ENCODE measurements at places on chromosomes 5 and 9.

- DNase-seq: no peak
Observed at GRCh38 chr5:31066655-31067328, 126.7 kb upstream of the CDH6 start.

GRCh38 chr5:155252025-155252424 lies 238.5 kb downstream of the KIF4B start:
- DNase-seq: no peak

DNA sequence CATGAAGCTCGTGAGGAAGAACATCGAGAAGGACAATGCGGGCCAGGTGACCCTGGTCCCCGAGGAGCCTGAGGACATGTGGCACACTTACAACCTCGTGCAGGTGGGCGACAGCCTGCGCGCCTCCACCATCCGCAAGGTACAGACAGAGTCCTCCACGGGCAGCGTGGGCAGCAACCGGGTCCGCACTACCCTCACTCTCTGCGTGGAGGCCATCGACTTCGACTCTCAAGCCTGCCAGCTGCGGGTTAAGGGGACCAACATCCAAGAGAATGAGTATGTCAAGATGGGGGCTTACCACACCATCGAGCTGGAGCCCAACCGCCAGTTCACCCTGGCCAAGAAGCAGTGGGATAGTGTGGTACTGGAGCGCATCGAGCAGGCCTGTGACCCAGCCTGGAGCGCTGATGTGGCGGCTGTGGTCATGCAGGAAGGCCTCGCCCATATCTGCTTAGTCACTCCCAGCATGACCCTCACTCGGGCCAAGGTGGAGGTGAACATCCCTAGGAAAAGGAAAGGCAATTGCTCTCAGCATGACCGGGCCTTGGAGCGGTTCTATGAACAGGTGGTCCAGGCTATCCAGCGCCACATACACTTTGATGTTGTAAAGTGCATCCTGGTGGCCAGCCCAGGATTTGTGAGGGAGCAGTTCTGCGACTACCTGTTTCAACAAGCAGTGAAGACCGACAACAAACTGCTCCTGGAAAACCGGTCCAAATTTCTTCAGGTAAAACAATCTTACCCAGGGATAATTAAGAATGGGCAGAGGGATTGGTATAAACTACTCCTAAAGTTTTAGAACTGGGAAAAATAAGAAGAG lies 12.9 kb downstream of the ITGA1 start:
- no peak for DNase-seq

GRCh38 chr9:76900884-76901440 lies 5.0 kb downstream of the PRUNE2 start:
- no peak for DNase-seq

- DNase-seq: no peak
Observed at GRCh38 chr5:167916706-167917105, 374.7 kb upstream of the WWC1 start.

DNA sequence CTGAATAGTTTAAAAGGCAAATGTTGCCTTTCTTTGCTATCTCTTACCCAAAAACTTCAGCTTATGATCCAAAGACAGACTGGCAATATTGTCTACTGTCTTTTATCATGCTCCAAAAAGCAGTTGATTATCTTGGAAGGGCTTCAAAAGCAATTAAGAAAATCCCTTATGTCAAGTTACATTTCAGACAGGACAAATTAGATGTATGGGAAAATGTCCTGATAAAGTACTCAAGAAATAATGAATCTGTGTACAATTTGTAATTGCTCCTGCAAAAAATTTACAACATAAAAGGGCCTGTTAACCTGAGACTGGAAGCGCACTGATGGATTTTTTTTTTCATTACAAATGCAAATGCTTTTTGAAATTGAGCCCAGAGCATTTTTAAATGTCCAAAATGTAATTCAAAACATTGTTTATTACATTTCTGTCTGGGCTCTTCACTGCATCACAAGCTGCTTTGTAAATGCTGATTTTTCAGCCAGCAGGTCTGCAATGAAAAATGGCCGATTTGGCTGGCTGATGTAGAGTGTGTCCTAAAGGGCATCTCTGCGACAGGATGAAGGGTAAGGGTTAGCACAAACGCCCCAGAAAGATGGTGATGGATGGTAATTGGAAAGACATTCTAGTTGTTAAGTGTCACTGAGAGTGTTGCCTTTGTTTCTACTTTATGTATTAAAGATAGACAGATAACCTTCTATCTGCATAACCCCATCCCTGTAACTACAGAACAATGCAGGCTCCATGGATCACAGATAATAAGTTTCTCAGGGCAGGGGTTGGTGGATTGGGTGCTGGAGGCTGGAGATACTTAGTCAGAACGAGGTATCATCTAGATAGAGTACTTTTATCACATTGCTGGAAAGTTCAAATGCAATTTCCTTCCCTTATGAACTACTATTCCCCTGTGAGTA lies 27.0 kb downstream of the MAT2B start:
- DNase-seq: no peak

- DNase-seq: no peak
Observed at GRCh38 chr9:99478469-99479027, 256.5 kb downstream of the SEC61B start.

- no peak for DNase-seq
Observed at GRCh38 chr5:16134204-16134603, 45.4 kb downstream of the MARCHF11 start.

GRCh38 chr9:86082870-86083269 lies 16.5 kb downstream of the GOLM1 start:
- DNase-seq: no peak

DNA sequence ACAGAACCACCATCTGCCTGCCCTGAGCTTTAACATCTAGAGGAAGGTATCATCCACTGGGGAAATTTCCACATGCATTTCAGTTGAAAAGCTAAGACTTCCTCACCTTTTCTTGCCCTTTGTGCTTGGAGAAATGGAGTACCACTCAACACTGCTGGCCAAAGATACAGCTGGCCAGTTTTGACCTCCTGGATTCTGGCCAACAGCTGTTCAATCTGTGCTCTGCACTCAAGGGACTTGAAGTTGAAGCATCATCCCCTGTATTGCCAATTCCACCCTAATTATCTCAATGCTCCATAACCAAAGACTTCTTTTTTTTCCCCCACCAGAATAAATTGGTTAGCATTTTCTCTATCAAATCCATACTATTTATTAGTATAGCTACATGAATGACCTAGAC lies 70.4 kb upstream of the PRDM9 start:
- no peak for DNase-seq

DNA sequence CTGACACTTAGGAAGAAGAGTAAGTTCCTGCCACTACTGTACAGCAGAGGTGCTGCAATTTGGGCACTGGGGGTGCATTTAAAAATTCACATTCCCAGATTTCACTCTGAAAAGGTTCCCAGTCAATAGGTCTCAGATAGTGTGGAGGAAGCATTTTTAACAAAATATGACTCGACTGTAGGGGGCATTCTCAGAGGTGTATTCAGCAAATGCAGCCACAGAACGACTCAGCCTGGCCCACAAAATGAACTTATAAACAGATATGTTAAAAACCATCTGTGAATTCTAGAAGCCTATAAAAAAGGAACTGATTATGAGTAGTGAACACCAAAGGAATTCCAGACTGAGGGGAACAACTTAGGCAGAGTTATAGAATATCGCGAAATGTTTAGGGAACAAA lies 31.1 kb downstream of the MLLT3 start:
- DNase-seq: no peak

- DNase-seq: no peak
Observed at GRCh38 chr5:55154873-55155272, 5.1 kb upstream of the GPX8 start.
